ENCODE measurements at places on chromosomes 6 and 20.

- DNase-seq = peak; percentile 68
Observed at GRCh38 chr6:4775494-4776130, 592 bp upstream of the CDYL start.

GRCh38 chr6:10511477-10511876 is 9.7 kb upstream of the GCNT2 start:
- no peak for DNase-seq

DNA sequence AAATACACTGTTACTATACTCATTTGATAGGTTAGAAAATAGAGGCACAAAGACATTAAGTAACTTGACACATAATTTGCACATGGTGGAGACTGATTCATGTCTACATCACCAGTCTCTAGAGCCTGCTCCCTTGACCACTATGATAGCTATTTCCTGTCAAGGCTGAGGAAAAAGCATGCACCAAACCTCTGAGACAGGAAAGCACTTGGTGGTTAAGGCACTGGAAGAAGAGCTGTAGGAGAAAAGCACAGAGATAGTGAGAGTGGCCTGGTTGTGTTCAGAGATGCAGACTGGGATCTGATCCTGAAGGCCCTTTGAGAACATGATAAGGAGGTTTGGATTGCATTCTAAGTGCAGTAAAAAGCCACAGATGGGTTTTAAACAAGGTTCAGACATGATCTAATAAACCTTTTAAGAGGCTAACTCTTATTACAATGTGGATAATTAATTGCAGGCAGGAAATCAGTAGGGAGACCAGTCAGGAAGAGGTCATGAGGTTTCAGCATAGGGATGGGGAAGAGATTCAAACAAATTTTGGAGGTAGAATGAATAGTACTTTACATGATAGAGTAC is 168.9 kb downstream of the PHF3 start:
- no peak for DNase-seq

DNA sequence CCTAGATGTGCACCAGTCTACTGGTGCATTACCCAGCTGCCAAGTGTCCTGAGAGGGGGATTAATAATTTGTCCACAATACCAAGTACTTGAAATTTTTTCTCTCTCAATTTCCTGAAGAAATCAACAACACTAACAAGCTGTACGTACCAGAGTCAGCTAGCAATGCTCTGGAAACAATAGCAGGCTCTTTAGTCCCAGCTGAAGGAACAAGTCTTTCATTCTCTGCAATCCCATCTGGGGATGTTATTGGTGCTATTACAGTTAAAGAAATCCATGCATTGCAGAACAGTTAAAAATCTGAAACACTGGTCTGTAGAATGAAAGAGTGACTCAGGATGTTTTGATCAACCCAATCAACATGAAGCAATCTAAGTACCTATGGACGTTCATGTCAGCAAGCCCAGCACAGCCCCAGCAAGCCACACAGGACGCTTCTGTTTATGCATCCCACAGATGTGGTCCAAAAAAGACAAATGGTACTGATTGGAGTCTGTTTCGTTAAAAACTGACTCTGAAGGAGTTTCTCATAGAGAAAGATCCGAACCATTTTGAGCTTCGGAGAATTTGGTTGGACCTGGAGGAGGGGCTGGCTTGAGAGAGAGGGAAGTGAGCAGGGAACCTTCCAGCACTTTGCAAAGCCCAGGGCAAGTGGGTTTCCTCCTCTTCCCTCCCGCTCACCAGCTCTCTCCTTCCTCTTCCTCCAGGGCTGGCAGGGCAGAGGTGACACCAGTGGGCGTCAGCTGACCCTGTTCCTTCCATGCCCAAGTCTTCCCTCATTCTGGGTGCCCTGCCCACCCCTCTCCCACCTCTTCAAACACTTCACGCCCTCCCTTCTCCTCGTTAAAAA is 11.9 kb downstream of the PRR18 start:
- DNase-seq = no peak

- DNase-seq = no peak
Observed at GRCh38 chr6:154463573-154464419, 46.7 kb downstream of the CNKSR3 start.

- no peak for DNase-seq
Observed at GRCh38 chr6:135920689-135921088, 69.2 kb downstream of the PDE7B start.

DNA sequence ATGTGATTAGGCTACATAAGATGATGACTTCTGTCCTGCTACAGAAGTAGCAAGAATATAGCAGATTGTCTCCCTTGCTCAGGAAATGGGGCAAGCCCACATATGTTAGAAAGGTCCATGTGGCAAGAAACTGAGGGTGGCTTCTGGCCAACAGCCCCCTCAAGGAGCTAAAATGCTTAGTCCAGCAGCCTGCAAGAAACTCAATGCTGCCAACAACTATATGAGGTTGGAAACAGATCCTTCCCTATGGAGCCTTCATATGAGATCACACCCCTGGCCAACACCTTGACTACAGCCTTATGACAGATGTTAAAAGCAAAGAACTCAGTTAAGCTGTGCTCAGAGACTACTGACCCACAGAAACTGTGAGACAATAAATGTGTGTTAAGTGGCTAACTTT is 22.1 kb downstream of the PTPRT start:
- DNase-seq = no peak

- no peak for DNase-seq
Observed at GRCh38 chr6:149851461-149852110, 12.6 kb downstream of the LRP11 start.

DNA sequence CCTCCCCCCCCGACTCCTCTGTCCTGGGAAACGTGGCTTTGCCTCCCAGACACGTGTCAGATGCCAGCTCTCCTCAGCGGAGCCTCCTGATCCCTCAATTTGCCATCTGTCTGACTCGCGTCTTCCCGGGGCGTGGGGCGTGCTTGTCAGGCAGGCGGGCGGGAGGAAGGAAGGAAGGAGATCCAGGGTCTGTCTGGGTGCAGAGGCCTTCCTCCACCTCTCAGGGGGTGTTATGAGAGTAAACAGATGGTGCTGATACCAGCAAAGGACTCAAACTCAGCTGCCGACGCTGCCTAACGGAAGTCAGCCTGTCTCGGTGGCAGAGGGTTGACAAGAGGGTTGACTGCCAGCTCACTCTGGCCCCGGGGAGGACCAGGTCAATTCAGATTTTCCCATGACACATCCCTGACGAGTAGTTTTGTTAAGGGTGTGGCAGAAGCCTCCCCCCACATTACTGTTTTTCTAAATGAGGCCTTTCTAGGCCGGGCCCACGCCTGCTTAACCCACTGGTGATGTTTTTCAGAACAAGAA is 17.0 kb downstream of the UQCC2 start:
- DNase-seq = peak; percentile 62

DNA sequence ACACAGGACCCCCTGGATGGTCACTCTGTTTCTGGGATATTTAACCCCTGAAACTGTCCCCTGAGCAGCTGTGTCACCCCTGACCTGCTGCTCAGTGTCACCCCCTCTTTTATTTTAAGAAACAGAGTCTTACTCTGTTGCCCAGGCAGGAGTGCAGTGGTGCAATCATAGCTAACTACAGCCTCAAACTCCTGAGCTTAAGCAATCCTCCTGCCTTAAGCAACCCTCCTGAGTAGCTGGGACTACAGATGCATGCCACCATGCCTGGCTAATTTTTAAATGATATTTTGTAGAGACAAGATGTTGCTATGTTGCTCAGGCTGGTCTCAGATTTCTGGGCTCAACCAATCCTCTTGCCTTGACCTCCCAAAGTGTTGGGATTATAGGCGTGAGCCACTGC is 21.5 kb upstream of the GTSF1L start:
- no peak for DNase-seq

GRCh38 chr20:13041574-13042457 is 33.0 kb downstream of the SPTLC3 start:
- DNase-seq = no peak

DNA sequence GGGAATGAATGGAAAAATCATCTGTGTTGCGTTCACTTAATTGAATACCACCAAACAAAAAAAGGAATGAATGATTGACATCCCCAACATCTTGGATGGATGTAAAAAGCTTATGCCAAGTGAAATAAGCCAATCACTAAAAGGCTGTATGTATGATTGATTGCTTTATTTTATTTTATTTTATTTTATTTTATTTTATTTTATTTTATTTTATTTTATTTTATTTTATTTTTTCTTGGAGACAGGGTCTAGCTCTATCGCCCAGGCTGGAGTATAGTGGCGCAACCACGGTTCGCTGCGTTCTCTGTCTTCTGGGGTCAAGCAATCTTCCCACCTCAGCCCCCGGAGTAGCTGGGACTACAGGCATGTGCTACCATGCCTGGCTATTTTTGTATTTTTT is 263.3 kb downstream of the CDKAL1 start:
- no peak for DNase-seq

- DNase-seq = no peak
Observed at GRCh38 chr6:17877196-17877894, 110.1 kb downstream of the KIF13A start.
